CD4-positive, alpha-beta T cell treated with Interleukin-17A for 4 hours (primary cell): ENCODE measurements at places on chromosomes 2 and 18.

- DNase-seq = no peak
Measured at GRCh38 chr2:41668529-41668928, 379.3 kb upstream of the PKDCC start.

DNA sequence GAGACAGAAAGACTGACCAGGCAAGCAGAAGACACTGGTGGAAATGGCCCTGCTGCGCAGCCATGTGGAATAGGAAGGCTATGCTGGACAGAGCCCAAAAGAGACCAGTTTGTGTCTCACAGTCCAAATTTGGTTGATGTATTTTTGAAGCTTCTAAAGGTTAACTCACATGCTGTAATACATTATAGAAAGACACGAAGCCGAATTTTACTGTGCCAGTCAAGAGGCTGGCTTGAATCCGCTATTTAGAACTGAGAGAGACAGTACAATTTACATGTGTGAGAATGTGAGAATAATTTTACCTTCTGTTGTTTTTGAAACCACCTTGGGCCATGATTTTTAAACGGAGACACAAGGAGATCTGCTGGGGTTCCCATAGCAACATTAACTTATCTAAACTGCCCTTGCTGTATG lies 113.6 kb downstream of the METTL8 start:
- DNase-seq = no peak

DNA sequence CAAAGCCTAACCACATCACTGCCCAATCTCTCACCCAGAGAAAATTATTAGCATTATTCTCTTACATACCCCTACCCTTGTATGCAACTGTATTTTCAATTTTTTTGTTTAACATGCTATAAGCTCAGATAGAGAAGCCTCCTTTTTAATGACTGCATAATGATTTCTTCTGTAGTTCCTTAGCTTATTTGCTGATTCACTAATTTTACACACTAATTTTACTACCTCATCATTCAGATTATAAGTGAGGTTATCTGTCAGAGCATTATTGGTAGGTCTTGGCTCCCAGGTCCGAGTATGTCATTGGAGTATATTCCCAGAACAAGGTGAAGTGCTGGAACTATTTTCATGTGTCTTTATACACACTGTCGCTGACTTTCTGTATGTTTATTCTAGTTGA lies 45.4 kb downstream of the RHBDD1 start:
- no peak for DNase-seq

DNA sequence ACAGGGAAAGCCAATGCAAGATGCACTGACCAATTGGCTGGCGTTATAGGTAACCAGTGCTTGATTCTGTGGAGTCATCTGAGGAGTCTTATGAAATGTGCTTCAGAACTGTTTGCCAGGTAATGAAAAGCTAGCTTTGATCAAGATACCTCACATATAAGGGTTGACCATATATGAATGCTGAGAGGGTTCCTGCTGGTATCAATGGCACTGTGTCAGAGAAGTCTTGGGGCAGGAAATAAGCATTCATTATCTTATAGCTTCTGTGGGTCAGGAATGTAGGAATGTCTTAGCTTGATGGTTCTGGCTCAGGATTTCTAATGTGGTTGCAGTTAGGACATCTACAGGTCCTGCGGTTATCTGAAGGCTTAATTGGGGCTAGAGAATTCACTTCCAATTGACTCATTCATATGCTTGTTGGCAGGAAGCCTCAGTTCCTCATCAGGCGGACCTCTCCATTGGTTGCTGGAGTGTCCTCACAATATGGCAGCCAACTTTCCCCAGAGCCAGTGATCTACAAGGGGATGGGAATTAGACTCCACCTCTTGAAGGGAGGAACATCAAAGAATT lies 22.1 kb upstream of the TCF7L1 start:
- DNase-seq = no peak

DNA sequence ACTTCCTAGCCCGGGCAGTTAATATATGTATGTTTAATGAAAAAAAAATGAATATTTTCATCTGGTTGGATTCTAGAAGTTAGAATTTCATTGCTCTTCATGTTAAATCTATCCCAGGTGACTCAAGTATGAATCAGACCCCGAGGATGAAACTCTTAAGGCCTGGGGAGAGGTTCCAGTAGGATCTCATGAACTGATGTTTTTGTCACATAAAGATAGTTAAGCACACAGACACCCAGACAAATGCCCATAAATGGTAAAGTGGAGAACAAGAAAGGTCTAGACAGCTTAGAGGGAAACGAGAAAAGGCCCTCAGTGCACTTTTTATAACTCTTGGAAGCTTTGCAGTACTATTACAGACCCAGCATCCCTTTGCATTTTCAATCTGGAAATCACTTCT lies 114.1 kb downstream of the RIF1 start:
- DNase-seq = no peak

GRCh38 chr2:211877061-211877460 lies 661.5 kb downstream of the ERBB4 start:
- DNase-seq = no peak

GRCh38 chr2:169397697-169398096 lies 35.4 kb upstream of the LRP2 start:
- no peak for DNase-seq

DNA sequence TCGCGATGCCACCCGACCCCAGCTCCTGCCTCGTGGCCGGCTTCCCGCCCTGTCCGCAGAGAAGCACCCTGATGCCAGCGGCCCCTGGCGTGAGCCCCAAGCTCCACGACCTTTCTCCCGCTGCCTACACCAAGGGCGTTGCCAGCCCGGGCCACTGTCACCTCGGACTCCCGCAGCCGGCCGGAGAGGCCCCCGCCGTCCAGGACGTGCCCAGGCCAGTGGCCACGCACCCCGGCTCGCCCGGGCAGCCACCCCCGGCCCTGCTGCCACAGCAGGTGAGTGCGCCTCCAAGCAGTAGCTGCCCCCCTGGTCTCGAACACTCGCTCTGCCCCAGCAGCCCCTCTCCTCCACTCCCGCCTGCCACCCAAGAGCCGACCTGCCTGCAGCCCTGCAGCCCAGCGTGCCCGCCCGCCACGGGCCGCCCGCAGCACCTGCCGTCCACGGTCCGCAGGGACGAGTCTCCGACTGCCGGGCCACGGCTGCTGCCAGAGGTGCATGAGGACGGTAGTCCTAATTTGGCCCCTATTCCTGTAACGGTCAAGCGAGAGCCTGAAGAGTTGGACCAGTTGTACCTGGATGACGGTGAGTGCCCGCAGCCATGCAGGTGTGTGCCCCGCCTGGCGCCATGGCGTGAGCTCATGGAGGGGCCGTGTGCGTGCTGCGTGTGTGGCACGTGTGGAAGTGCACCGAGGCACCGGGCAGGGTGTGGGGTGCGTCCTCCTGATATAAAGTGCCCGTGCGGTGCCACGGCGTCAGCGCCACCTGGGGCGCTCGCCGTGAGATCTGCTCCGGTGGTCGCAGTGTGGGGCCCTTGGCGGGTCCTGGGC lies 90.8 kb downstream of the NFATC1 start:
- no peak for DNase-seq

GRCh38 chr2:15667809-15668556 lies 76.3 kb downstream of the DDX1 start:
- no peak for DNase-seq

DNA sequence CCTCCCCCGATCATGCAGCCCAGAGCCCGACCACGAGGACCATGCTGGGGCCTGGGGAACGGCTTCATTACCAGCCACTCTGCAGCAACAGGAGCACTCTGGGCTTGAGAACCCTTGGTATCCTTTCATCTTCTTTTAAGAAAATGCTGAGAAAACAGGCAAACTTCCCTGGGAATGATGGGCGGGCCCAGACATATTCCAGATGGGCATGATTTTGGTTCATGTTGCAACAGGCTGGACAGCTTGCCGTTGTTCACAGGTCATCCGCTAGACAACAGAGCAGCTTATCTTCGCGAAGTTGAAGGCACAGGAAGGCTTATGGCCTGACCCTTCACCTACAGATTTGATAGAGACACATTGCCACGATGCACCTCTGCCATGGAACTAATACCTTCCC lies 121.0 kb downstream of the KLHL29 start:
- no peak for DNase-seq

GRCh38 chr2:238879621-238880377 lies 31.9 kb downstream of the TWIST2 start:
- no peak for DNase-seq

DNA sequence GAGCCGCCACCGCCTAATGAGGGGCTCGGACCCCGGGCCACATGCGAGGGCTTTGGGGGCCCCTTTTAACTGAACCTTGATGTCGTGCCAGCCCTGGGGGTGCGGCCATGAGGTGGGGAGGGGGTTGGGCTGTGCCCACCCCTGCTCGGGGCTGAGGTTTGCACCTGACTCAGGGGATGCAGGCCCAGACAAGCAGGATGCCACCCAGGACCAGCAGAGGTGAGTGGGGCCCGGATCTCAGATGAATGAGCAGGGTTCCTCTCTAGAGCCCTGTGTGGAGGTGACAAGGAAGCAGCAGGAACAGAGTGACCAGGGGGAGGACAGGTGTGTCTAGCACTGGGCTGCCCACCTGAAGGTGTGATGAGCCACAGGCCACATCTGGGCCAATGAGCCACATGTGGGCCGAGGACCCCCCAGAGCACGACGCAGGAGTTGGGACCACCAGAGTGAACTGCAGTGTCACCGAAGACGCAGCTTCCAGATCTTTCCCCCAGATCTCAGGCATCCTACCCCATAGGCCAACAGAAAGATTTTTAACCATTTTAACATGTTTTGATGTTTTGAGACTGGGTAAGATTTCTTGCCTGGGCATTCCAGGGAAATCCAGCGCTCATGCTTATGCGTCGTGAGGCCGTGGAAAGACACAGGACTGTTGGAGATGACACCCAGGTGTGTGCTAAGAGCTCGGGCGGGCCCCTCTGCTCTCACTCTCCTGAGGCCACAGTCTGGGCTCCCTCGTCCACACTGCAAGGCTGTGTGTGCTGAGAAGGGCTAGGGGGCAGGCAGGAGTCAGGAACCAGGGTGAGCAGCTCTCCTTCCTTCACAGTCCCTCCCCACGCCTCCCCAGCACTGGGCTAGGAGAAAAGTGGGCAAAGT lies 73.6 kb downstream of the DDX1 start:
- no peak for DNase-seq

DNA sequence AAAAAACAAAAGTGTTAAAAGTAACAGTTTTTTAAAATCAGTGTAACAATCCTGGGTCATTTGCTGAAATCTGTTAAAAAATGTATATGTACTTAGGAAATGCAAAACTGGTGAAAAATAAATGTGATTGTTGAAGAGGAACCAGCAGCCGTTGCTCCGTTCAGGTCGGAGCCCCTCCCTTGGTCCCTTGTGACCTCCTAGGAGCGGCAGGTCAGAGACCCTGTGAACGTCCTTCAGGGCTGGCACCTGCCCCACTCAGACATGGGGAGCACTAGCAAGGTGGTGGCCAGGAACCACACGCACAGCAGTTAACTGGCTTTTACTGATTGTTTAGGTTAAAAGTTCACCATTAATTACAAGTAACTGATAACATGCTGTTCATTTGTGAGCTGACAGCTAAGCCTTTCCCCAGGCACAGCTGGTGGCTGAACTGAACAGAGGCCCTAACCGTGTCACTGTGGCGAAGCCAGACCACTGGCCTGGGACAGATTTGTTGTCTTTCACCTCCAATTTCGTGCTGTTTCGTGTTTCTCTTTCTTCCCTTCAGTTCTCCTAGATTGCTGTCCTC lies 159.2 kb upstream of the ALKAL2 start:
- DNase-seq = no peak
